Progenitor cell of endocrine pancreas (in vitro differentiated cells): ENCODE measurements at places on chromosomes 5 and 9.

DNA sequence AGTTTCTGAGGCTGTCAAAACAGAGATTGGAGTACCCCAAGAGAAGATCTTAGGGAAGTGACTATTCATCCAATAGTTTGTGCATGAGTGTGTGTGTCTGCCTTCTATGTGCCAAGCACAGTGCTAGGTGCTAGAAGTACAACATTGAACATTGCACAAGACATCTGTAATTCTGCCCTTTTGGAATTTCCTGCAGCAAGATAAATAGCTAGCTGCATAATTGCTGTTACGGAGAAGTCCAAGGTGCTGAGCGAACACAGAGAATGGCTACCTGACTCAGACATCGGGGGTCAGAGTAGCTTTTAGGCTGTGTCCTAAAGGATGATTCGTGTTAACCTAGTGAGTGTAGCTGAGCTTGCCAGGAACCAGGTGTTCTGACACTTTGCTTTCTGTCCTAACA is 44.8 kb downstream of the PAPPA start:
- no peak for DNase-seq

GRCh38 chr5:167916706-167917105 is 374.7 kb upstream of the WWC1 start:
- no peak for DNase-seq

GRCh38 chr5:116622375-116623050 is 47.9 kb upstream of the SEMA6A start:
- no peak for DNase-seq

- no peak for DNase-seq
Observed at GRCh38 chr5:108528655-108529054, 146.8 kb upstream of the FBXL17 start.

DNA sequence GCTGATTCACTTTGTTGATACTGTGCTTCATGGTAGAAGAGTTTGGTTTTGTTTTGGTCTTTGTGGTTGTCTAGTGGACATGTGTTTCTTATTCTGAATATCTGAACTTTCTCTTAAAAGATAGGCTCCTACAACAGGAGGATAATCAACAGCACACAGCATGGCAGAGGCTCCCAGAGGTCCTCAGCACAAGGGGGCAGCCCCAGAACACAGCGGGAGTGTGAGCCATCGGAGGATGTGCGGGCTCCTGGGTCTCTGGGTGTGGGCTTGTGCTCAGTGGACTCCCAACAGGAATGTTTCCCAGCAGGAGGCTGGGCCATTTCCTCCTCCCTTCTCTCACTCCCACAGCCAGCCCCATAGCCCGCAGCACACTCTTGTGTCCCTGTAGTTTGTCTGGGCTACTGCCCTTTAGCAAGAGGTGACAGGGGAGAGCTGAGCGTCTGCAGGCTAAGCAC is 164.3 kb upstream of the OTULINL start:
- no peak for DNase-seq

DNA sequence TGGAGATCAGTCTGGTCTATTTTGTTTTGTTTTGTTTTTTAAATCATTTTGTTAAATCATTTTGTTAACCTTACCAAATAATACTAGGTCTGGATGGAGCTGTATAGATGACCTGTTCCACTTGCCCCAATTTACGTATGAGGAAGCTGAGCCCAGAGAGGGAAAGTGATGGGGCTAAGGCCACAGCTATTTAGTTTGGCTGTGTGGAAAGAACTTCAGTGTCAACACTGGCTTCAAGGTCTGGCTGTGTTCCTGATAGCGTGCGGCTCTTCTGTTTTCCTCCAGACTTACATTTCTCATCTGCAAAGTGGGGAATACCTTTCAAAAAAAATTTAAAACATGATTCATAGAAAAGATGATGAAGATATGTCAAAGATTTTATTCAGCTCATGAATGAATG is 112.5 kb downstream of the PTTG1 start:
- no peak for DNase-seq

DNA sequence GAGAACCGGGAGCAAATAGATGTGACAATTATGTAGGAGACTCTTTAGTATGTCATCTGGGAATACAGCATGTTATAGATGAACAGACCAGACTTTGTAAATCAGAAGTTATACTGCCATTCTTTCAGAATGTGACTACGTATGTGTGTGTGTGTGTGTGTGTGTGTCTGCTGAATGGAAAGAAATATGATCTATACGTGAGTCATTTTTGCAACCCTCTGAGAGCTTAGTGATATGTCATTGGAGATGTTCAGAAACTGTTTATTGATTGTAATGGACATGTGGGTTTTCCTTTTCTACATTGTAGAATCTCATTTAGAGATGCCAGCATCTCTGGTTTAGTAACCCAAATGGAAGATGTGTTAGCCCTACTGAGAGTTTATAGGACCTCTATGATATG is 731.5 kb downstream of the TLE1 start:
- DNase-seq, result no peak

DNA sequence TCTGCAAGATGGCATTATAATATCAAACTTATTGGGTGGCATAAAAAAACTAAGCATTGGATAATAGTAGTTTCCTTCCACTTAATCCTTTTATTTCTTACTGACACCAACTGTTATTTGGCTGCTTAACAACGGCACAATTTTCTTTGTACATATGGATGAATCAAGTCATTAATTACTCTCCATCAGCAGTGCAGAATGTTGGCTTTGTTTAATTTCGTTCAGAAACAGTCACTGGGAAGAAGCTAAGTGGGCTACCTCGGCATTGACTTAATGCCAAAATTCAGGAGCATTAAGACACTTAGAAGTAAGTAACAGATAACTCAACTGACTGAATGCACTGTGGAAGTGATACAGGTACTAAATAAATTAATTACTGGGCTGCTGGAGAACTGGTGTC is 460.4 kb downstream of the CTNND2 start:
- DNase-seq, result no peak

DNA sequence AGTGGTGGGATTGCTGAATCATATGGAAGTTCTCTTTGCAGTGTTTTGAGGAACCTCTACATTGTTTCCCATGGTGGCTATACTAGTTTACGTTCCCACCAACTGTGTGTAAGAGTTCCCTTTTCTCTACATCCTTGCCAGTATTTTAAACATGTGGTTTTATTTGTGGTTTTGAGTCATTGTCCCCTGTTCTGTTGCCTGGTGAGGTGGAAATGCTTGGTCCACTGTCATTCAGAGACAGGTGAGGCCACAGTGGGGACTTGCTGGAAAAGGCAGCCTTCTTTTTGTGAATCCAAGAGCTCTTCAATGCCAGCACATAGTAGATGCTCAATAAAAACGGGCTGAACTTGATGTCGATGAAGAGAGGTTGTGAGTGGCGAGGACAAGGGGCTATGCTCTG is 44.2 kb downstream of the SH3PXD2B start:
- no peak for DNase-seq

- DNase-seq, result no peak
Observed at GRCh38 chr5:56148453-56148971, 84.6 kb downstream of the ANKRD55 start.

DNA sequence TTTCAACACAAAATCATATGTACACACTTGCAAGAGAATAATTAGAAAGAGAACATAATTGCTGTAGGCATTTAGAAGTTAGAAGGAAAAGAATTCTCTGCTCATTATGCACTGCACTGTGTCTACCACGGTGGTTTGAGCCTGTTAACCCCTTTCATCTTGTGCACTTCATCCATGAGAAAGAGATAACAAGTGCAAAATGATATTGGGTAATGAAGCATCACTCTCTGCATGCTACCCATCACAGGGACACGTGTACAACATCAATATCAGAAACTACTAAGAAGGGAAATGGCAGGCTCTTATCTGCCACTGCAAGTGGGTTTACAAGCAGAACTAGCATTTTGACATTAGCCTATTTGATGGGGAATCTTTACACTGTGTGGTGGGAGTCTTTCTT is 202.6 kb downstream of the CDH12 start:
- DNase-seq, result no peak
